GM04504 (cell line): ENCODE measurements at places on chromosomes 6 and 20.

DNA sequence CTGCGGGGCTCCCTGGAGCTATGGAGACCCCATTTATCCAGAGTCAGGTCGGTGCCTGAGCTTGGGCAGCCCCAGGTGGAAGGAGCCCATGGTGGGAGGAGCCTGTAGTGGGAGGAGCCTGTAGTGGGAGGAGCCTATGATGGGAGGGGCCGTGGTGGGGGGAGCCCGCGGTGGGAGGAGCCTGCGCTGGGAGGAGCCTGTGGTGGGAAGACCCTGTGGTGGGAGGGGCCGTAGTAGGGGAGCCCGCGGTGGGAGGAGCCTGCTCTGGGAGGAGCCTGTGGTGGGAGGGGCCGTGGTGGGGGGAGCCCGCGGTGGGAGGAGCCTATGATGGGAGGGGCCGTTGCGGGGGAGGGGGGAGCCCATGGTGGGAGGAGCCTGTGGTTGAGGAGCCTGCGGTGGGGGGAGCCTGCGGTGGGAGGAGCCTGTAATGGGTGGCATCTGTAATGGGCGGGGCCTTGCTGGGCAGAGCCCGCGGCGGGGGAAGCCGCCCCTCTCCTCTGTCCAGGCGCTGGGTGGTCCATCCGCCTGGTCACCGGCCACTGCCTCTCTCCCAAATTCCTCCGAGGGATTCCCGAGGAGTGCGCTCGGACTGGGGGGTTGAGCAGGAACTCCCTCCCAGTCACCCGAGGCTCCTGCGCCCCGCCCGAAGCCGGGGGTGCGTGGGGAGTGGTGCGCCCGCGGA, 567 bp upstream of the FNDC11 start:
- peak; percentile 46 for DNase-seq

DNA sequence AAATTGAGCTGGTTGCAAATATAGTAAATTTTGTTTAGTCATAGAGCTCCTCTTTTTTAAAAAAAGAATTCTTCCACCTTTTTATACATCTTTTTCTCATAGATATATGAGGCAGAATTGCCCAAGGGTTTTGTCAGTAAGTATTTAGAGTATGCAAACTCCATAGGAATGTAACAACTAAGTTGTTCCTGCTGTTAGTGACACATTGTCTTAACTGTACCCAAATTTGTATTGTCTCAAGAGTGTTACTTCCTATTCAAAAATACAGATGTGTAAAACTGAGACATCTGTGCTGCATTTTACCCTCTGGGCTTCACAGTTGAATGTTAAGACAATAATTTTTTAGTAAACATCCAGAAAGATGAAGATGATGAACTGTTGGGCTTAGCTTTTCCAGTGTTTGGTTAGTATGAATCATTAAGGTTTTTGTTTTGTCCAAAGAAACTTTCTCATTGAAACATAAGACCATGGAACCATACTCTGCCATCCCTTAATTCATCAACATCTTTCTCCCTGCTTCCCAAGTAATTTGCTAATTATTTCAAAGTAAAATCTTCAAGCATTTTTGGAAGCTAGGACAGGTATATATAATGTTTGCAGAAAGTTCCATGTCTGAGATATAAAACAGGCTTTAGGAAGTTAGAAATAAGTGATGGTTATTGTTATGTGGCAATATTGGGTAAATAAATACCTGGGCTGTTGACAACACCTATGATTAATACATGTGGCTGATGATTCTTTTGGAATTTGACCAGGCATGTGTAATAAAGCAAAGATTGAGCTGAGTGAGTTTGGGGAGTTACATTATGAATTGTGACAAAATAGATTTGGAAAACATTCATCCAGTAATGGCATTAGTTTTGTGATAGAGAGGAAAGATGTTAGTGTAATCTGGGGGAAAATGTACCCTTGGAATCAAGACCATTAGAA, 11.2 kb downstream of the OGFRL1 start:
- DNase-seq, result no peak

DNA sequence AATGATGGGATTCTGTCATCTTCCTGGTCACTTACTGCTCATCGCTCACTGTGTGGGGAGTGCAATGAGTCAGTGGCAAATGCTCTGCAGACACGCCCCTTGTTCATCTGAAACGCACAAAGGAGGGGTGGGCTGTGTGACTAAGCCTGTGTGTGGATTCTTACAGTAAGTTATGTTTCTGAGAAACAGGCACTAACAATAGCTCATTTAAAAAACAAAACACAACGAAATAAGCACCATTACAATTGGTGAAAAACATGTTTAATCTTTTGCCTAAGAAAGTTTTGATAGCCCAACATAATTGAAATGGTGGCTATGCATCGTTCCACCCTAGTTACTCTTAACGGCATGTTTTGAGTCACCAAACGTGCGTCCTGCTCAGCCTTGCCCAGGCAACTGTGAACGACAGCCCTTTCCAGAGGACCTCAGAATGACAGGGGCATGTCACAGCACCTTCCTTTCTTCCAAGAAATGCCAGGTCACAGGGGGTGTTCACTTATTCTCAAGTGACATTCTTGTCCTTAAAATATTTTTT, 118.4 kb upstream of the SGK1 start:
- DNase-seq, result peak; percentile 94

GRCh38 chr6:165988302-165988756, 179.3 kb downstream of the TBXT start:
- no peak for DNase-seq

- DNase-seq, result peak; percentile 57
Observed at GRCh38 chr6:149233056-149233715, 84.3 kb upstream of the TAB2 start.

- peak; percentile 12 for DNase-seq
Observed at GRCh38 chr6:154766288-154766687, 33.1 kb downstream of the SCAF8 start.

DNA sequence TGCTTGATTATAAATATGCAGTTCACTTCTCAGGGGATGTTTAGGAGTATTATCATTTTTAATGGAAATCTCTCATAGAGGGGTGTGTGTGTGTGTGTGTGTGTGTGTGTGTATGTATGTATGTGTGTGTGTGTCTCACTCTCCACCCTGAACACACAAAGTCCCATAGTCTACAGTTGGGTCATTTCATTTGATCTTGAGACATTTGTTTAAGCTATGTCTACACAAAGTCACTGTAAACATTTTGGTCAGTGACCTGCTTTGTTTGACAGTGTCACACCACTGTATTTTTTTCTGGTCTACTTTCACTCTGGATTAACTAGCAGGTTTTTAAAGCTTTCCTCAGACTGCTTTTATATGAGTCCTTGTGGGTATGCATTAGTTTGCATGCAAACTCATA, 215.2 kb downstream of the GRIK2 start:
- no peak for DNase-seq

GRCh38 chr6:37480118-37480736, 19.5 kb downstream of the CCDC167 start:
- DNase-seq, result no peak

GRCh38 chr6:161618831-161619454, 345.1 kb upstream of the AGPAT4 start:
- DNase-seq, result peak; percentile 58

- DNase-seq, result no peak
Observed at GRCh38 chr6:48957781-48958180, 505.3 kb downstream of the MMUT start.

GRCh38 chr6:121647905-121648304, 212.5 kb downstream of the GJA1 start:
- no peak for DNase-seq

- DNase-seq, result no peak
Observed at GRCh38 chr6:127518710-127519468, at the start of gene MTCL3. MTCL3 (minus strand) TSS chr6:127519335.

DNA sequence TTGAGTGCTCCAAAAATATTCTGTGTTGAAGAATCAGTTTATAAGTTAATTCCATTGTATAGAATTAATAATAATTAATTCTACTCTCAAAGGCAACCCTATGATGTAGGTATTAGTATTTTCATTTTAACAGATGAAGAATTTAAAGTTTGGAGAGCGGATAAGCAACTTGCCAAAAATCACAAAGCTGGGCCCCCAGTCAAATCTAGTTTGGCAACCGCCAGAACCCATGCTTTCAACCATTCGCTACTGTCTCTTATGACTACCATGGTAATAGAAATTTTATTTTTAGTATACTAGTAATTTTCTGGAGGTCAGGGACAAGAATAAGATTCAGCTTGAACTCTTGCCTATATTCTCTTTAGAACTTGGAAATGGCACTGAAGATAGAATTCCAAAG, 229.8 kb downstream of the IBTK start:
- no peak for DNase-seq

- DNase-seq, result no peak
Observed at GRCh38 chr6:101845172-101845571, 451.7 kb downstream of the GRIK2 start.

DNA sequence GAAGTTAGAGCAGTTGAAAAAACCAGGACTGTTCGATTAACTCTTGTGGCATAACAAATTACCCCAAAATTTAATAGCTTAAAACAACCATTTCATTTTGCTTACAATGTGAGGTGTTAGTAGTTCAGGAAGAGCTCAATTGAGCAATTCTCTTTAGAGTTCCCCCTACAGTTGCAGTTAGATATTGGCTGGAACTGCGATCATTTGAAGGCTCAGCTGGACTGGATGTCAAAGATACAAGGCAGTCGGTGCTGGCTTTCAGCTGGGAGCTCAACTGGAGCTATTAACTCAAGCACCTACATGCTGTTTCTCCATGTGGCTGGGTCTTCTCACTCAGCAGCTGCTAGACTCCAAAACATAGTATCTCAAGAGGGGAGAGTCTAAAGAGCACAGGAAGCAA, 96.0 kb upstream of the LOC128125822 start:
- no peak for DNase-seq

DNA sequence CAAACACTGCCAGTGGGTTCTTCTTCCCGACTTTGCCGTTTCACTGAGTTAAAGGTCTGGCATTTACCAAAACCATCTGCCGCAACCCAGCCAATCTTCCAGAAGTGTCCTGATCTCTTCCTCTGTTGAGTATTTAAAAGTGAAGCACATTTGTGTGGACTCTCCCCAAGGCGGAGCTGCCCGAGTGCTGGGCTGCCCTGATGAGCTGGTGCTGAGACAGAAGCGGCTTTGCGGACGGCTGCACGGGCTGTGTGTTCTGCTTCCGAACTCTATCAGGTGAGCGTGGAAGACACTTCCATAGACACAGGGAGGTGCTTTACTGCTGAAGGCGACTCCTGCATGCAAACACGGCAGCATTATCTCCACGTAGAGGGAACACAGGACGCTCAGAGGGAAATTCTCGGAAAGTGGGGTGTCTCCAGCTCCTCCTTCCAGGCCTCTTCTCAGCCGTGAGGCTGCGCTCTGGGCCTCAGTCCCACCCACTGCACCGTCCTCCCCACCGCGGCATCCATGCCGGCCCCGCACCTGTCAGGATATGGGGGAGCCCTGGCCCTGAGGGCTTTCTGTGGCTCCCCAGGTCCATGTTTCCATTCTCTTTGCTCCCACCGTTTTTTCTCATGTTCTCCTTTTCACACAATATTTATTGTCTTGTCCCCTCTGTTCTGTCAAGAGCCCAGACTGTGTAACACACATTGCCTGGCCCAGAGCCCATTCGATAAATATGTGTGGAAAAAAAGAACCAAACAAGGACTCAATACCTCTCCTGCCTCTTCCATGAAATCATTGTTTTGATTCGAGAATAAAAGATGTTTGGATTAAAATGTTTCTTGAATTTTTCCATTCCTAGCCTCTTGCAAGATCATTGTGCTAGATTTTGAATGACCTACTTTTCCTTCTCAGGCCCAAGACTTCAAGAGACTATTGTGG, 205.1 kb downstream of the DLL1 start:
- DNase-seq, result no peak
